ENCODE measurements at places on chromosomes 16 and 17. TPM values are rescaled to one million over a fixed set of nuclear protein-coding genes. Genes with fewer than 3 reads are reported as not detected.
A peak's percentile ranks its signal among the peaks of the same experiment; 100 is the strongest.

DNA sequence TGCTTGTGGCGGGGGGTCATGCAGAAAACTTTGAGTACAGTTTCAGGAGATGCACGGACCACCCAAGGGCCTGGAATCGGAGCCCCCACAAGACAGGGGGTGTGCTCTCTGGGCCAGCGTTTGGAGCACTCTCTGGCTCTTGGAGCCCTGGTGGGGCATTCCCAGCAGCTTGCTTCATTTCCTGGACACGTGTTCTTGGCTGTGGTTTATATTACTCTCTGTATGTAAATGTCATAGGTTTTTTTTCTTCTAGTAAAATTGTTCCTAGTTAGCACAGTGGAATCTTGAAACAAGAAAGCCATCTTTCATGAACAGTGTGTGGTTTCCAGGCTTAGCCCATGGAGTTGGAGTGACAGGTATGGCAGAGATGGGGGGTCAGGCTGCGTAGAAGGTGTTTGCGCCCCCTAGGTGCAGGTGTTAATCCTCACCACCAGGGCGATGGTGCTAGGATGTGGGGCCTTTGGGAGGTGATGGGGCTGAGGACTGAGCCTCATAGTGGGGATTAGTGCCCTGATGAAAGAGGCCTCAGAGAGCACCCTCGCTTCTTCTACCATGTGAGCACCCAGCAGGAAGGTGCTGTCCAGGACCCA lies 79.8 kb downstream of the JPH3 start:
- H3K4me3 ChIP-seq, result no peak overlapping the region
- DNase-seq, result no peak
- no peaks in the 10 kb centered on the region for H3K4me1 ChIP-seq
- H3K27ac ChIP-seq, result no peak overlapping the region
- no peaks in the 10 kb centered on the region for H3K27me3 ChIP-seq

DNA sequence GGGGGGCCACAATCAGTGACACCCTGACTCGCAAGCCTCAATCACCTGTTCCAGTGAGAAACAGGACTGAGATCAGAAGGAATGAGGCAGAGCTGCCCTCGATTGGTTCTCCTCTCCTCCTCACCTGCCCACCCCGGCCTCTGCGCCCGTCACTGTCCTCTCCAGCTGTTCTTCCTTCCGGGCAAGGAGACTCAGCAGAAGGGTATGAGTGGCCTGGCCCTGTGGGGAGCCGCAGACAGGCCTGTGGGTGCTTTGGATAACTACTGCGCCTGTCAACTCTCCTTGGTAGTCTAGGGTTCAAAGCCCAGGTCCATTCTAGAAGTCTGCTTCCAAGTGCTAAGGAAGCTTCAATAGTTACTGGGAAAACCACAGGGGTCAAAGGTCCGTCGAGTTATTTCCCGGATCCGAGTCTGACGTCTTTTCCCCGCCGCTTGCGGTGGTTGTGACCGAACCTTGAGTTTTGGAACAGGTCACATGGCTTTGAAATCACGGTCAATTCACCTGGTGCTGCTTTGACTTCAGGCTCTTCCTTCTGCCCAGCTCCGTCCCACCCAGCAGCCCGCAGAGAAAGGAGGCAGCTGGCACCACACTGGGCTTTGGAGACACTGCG lies 8.3 kb downstream of the CARD14 start:
- H3K27ac ChIP-seq, result no peak overlapping the region
- DNase-seq, result no peak
- no peak overlapping the region for H3K4me3 ChIP-seq

ZBTB4 gene
- 10.1 TPM for total RNA-seq

DNA sequence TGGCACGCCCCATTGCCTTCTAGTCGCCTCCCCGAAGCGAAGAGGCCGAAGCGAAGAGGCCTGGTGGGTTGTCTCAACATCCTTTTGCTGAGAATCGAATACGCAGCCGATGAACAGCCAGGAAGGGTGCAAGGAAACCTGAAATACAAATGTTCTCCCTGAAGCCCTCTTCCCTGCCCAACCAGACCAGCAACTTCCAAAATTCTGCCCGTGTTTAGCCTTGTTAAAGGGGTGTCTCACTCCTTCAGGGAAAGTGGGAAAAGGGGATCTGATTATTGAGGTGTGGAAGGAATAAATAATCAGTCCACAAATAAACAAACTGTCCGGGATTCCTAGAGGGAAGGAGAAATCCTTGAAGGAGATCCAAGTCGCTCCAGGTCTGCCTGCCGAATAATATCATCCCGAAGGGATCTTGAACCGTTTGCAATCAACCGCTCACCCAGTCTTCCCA lies 1.4 kb upstream of the FOXC2 start:
- H3K4me3 ChIP-seq, result peak overlapping the region; percentile 60
- no peak overlapping the region for H3K27ac ChIP-seq
- H3K36me3 ChIP-seq, result no peaks in the 10 kb centered on the region
- peaks cover 3% of the 10 kb centered on the region for H3K4me1 ChIP-seq
- H3K27me3 ChIP-seq, result peaks cover 70% of the 10 kb centered on the region

- no peaks in the 10 kb centered on the region for H3K36me3 ChIP-seq
- peak overlapping the region; percentile 92 for H3K27ac ChIP-seq
Measured at GRCh38 chr17:72152387-72152929, 31.6 kb downstream of the SOX9 start.

SLFN13 gene
- total RNA-seq, result 27.5 TPM

DNA sequence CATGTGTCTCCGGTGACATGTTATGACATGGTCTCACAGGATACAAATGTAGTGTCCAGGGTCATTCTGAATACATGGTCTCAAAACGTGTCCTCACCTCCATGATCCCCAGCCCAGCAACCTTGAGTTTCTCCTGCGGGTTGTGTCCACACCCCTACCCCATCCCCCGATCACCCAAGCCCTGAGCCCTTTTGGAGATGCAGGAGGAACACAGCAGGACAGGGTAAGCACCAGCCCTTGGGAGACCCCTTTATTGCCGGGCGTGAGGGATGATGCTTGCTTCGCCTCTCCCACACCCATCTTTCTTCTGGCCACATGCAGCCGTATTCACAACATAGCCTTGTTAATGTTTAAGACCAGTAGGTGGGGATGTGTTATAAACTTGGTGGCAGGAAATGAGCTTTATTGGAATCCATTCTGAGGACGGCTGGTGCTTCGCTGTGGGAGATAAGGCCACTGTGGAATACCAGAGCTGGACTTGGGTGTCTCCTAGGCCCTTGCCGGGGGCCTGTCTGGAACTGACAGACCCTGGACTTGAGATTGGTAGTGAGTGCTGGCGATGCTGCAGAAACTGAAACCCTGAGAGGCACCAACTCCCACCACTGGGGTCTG lies 5.5 kb downstream of the TMEM132E start:
- no peak for DNase-seq
- H3K4me1 ChIP-seq, result no peaks in the 10 kb centered on the region
- H3K36me3 ChIP-seq, result no peaks in the 10 kb centered on the region
- peaks cover 90% of the 10 kb centered on the region for H3K27me3 ChIP-seq
- H3K27ac ChIP-seq, result no peak overlapping the region

- H3K4me3 ChIP-seq, result no peak overlapping the region
- 0 out of 2 replicates have a peak, but pooled peaks cover 2% of the 10 kb centered on the region for H3K4me1 ChIP-seq
- no peaks in the 10 kb centered on the region for H3K27me3 ChIP-seq
- no peak for DNase-seq
- no peaks in the 10 kb centered on the region for H3K36me3 ChIP-seq
- H3K27ac ChIP-seq, result no peak overlapping the region
Measured at GRCh38 chr16:20878682-20879147, 21.4 kb downstream of the DCUN1D3 start.

DNA sequence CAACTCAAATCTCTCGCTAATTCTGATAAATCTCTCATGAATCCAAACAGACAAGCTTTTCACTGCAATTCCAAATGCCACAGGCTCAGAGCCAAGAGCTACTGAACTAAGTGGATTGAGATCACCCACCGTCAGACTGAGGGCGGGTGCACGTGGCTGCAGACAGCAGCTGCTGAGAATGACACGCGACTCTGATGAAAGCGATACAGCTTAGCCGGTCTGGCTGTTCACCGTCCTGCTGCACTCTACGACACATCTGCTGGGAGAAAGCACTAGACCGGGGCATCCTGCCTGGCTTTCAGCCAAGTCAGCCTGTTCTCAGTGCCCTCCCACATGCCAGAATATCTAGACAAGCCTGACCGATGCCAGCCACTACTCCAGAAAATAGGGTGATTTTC lies 42.6 kb downstream of the KLHDC4 start:
- H3K27ac ChIP-seq, result no peak overlapping the region
- DNase-seq, result no peak
- H3K27me3 ChIP-seq, result no peaks in the 10 kb centered on the region
- H3K4me3 ChIP-seq, result no peak overlapping the region

DNA sequence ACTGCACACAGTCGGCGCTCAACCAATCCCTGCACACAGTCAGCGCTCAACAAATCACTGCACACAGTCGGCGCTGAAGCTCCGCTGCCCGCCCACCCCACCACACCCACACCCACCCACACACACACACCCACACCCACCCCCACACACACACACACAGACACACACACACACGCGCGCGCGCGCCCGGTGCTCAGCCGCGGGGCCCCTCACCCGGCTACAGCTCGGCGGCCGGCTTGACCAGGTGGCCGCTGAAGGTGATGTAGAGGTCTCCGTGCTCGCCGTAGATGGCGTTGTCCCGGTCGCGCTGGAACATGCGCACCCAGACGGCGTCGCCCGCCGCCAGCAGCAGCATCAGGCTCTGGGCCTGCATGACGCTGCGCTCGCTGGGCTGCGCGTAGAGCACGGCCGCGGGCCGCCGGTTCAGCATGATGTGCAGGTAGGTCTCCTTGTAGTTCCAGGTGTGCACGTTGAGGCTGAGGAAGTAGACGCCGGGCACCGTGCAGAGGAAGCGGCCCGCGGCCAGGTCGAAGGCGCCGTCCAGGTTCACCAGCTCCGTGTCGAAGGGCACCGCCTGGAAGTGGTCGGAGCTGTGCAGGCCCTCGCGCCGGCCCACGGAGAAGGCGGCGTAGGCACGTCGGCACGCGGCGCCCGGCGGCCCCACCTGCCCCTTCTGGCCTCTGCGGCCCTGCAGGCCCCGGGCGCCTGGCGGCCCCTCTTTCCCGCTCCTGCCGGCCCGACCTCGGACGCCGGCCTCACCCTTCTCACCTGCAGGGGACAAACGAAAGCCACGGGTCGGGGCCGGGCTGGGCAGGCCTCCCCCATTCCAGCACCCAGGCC lies 2.5 kb downstream of the C1QTNF8 start:
- DNase-seq, result no peak
- H3K27me3 ChIP-seq, result no peaks in the 10 kb centered on the region
- H3K4me1 ChIP-seq, result peaks cover 3% of the 10 kb centered on the region
- no peak overlapping the region for H3K4me3 ChIP-seq

DNA sequence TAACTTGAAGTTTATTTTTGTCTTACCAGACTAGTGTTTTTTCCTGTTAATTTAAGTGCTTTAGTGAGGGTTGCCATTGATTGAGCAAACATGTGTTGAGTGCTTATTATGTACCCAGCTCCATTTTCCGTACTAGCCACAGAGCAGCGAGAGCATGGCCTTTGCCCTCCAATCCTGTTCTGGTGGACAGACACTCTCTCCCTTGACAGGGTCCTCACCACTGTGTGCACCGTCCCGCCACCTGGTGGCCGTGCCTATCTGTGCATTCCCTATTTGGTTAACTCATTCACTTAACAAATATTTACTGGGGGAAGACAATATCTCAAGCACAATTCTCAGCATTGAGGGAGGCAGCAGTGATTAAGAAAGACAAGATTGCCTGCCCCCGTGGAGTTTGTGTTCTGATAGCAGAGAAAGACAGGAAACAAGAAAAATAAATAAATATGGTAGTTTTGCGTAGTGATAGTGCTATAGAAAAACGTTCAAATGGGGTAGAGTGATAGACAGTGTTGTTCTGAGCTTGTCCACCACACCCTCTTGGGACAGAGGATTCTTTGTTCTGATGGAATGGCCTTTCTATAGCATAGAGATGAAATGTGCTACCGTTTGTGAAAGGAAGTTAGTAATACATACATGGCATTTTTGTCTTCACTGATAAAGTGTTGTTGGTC lies 13.0 kb downstream of the CDH13 start:
- H3K27ac ChIP-seq, result no peak overlapping the region
- no peaks in the 10 kb centered on the region for H3K36me3 ChIP-seq
- H3K4me1 ChIP-seq, result peaks cover 4% of the 10 kb centered on the region
- no peak for DNase-seq
- H3K27me3 ChIP-seq, result no peaks in the 10 kb centered on the region

DNA sequence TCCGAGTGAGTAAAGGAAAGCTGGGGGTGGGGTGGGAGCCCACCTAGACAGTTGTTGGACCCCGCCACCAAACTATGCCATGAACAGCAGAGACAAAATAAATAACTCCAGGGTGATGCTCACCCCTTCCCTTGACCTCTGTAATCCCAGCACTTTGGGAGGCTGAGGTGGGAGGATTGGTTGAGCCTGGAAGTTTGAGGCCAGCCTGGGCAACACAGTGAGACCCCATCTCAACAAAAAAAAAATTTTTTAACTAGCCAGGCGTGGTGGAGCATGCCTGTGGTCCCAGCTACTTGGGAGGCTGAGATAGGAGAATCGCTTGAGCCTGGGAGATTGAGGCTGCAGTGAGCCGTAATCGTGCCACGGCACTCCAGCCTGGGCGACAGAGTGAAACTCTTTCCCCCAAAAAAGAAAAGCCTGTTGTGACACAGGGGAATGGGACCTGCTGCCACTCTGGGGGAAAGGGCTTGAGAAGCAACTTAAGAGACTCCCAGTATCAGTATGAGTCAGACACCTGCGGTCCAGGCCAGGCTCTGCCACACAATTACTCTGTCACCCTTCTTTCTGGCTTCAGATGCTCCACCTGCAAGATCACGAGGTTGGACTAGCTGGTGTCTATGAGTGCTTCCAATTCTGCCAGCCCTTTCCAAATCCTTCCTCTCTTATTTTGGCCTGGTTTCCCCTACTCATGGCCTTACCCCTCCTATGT lies 5.0 kb downstream of the SGCA start:
- H3K4me1 ChIP-seq, result peaks cover 4% of the 10 kb centered on the region
- no peaks in the 10 kb centered on the region for H3K27me3 ChIP-seq
- H3K36me3 ChIP-seq, result no peaks in the 10 kb centered on the region

DNA sequence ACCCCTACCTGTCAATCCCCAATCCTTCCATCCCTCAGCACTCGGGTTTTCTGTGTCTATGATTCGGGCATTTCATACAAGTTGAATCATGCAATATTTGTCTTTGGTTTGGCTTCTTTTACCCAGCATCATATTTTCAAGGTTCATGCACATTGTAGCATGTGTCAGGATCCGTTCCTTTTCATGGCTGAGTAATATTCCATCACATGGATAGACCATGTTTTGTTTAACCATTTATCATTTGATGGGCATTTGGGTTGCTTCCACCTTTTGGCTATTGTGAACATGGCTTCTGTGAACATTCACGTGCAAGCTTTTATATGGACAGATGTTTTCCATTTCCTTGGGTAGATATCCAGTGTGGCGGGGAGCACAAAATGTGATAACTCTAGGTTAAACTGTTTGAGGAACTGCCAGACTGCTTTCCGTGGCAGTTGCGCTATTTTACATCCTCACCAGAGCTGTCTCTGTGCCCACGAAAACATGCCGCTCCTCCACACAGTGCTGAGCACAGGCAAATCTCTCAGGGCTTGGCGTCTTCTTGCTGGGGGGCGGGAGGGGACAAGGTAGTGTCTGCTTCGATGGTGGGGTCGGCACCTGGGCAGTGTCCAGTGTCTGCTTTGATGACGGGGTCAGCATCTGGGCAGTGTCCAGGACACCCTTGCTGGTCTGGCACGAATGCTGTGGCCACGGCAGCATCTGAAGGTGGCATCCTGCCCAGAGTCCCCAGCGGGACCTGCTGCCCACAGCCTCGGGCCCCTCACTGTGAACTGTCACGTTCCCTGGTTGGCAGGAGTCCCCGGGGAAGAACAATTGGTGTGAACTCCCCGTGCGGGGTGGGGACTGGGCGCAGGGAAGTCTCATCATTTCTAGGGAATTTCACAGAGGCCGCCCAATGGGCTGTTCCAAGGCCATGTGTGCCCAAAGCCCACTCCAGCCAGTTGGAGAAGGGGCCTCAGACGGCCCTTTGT lies 32.4 kb upstream of the JPH3 start:
- no peak overlapping the region for H3K4me3 ChIP-seq
- no peak overlapping the region for H3K27ac ChIP-seq
- no peaks in the 10 kb centered on the region for H3K36me3 ChIP-seq
- peaks cover 4% of the 10 kb centered on the region for H3K4me1 ChIP-seq
- no peaks in the 10 kb centered on the region for H3K27me3 ChIP-seq

- H3K27me3 ChIP-seq, result no peaks in the 10 kb centered on the region
Measured at GRCh38 chr16:83046664-83047063, 419.9 kb downstream of the CDH13 start.

Measured in H1 (cell line).